ENCODE measurements at places on chromosomes 2 and 18. TPM values are rescaled to one million over a fixed set of nuclear protein-coding genes. Genes with fewer than 3 reads are reported as not detected.

RFX8 gene
- 1.2 TPM for total RNA-seq

MYOM1 gene
- total RNA-seq: 0.22 TPM

VIL1 gene
- total RNA-seq: not detected

FAM237A gene
- total RNA-seq: not detected

CFAP65 gene
- total RNA-seq: not detected

PAX8 gene
- total RNA-seq: 1.6 TPM

DNA sequence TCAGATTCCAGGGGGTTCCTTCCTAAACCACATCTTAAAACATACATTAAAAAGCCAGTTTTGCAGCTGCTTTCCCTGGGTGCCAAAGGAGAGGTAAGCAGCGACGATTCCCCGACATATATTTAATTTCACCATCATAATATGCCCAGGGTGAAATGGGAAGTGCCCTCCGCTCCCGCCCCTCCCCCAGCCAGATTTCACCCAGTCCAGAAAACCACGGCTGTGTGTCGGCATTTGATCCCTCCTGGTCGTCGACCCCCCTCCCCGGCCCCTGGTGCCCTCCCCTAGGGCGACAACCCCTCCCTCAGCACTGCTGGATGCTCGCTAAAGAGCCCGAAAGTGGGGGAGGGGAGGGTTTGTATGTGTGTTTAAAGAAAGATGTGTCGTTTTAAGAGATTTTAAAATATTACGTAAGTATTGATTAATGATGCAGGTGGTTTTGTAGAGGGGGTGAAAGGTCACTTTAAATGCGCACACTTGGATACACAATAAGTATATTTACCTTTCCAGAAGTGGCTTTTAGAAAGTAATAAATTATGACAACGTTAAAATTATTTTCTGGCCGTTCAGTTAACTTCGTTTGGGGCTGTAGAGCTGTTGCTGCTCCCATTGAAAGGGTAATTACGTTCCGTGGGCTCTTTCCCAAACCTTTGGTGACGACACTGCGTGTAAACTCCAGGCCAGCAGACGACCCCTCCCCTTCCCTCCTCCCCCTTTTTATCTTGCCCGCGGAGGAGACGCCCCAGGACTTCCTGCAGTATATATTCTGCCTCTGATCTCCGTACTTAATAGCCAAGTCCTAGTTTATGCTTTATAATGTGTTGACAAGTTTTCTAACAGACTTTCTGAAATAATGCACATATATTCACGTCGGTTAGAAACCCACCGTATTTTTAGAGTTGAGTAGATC, 3.4 kb upstream of the BCL11A start:
- peaks cover 16% of the 10 kb centered on the region for H3K4me1 ChIP-seq
- peaks cover 68% of the 10 kb centered on the region for H3K27me3 ChIP-seq
- no peak overlapping the region for H3K4me3 ChIP-seq
- H3K27ac ChIP-seq: peak overlapping the region; percentile 81
- DNase-seq: no peak

- no peaks in the 10 kb centered on the region for H3K27me3 ChIP-seq
- H3K27ac ChIP-seq: no peak overlapping the region
- no peaks in the 10 kb centered on the region for H3K4me1 ChIP-seq
- no peak overlapping the region for H3K4me3 ChIP-seq
- no peak for DNase-seq
Measured at GRCh38 chr2:141021109-141021508, 1109.7 kb downstream of the LRP1B start.

GRCh38 chr2:229407170-229407569, 136.1 kb upstream of the PID1 start:
- no peaks in the 10 kb centered on the region for H3K27me3 ChIP-seq
- H3K27ac ChIP-seq: no peak overlapping the region
- no peaks in the 10 kb centered on the region for H3K36me3 ChIP-seq
- no peaks in the 10 kb centered on the region for H3K4me1 ChIP-seq
- no peak overlapping the region for H3K4me3 ChIP-seq
- DNase-seq: no peak

- H3K4me3 ChIP-seq: no peak overlapping the region
- H3K27me3 ChIP-seq: no peaks in the 10 kb centered on the region
- H3K36me3 ChIP-seq: no peaks in the 10 kb centered on the region
Measured at GRCh38 chr2:187171318-187171717, 276.7 kb downstream of the CALCRL start.

- no peak overlapping the region for H3K27ac ChIP-seq
- H3K27me3 ChIP-seq: no peaks in the 10 kb centered on the region
- H3K4me1 ChIP-seq: no peaks in the 10 kb centered on the region
- DNase-seq: no peak
- no peak overlapping the region for H3K4me3 ChIP-seq
Measured at GRCh38 chr2:5618271-5618670, 73.9 kb upstream of the SOX11 start.

DNA sequence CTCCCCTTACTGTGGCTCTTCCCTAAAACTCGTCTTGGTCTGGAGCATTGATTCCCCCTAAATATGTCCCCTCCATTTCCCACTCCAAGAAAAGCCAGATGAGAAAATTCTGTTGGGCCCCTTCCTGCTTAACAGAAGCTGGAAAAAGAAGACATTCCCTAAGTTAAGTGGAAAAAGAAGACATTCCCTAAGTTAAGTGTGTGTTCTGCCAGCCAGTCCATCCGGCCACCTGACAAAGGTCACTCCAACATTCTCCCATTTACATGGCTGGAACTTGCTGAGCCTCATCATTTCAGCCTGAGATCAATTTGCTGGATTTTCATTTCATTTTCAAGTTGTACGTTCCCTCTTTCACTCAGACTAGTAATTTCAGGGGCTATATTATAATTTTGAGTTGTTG, 52.0 kb downstream of the LYPD1 start:
- no peaks in the 10 kb centered on the region for H3K27me3 ChIP-seq
- H3K36me3 ChIP-seq: no peaks in the 10 kb centered on the region
- H3K4me1 ChIP-seq: no peaks in the 10 kb centered on the region
- DNase-seq: no peak

- no peak for DNase-seq
- peaks cover 5% of the 10 kb centered on the region for H3K27me3 ChIP-seq
- no peak overlapping the region for H3K4me3 ChIP-seq
Measured at GRCh38 chr18:79769698-79770500, 27.8 kb upstream of the KCNG2 start.

GRCh38 chr2:204177977-204178522, 241.5 kb downstream of the ICOS start:
- H3K27ac ChIP-seq: no peak overlapping the region
- peaks cover 17% of the 10 kb centered on the region for H3K27me3 ChIP-seq
- H3K4me3 ChIP-seq: no peak overlapping the region
- no peaks in the 10 kb centered on the region for H3K4me1 ChIP-seq
- H3K36me3 ChIP-seq: no peaks in the 10 kb centered on the region
- DNase-seq: peak; percentile 51

- H3K27ac ChIP-seq: no peak overlapping the region
- H3K27me3 ChIP-seq: peaks cover 3% of the 10 kb centered on the region
- DNase-seq: no peak
- H3K4me3 ChIP-seq: no peak overlapping the region
Measured at GRCh38 chr18:9025091-9025838, 77.2 kb upstream of the NDUFV2 start.

- H3K4me1 ChIP-seq: no peaks in the 10 kb centered on the region
- peaks cover 6% of the 10 kb centered on the region for H3K27me3 ChIP-seq
- no peak for DNase-seq
- no peaks in the 10 kb centered on the region for H3K36me3 ChIP-seq
Measured at GRCh38 chr18:57976230-57976773, 67.7 kb upstream of the NEDD4L start.

DNA sequence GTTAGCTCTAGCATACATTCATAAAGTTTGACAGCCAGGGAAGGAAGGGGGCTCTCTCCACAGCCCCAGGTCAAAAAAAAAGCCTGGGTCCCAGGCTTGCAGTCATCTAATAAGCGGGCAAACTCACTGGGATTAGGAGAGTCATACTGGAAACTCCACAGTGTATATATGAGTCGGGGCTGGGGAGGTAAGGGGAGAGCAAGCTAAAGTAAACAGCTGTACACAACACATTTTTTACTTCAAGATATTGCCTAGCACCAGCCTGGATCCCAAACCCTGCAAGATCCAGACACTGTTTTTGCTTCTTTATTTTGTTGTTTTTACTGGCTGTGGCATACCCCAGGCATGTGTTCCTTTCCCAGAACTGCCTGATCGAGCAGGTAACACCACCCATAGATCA, 291.3 kb upstream of the TANK start:
- DNase-seq: no peak
- no peak overlapping the region for H3K4me3 ChIP-seq
- no peak overlapping the region for H3K27ac ChIP-seq

- H3K36me3 ChIP-seq: no peaks in the 10 kb centered on the region
- peak overlapping the region; percentile 43 for H3K4me3 ChIP-seq
- no peak for DNase-seq
- peaks cover 11% of the 10 kb centered on the region for H3K27me3 ChIP-seq
- no peak overlapping the region for H3K27ac ChIP-seq
- H3K4me1 ChIP-seq: no peaks in the 10 kb centered on the region
Measured at GRCh38 chr2:74392449-74392743, 12.3 kb upstream of the DCTN1 start.

GRCh38 chr18:12254136-12254819, at the start of gene CIDEA:
Gene CIDEA, plus strand, starts transcription at chr18:12254361. Its CDS starts 23 bp downstream, at chr18:12254384.
- H3K27me3 ChIP-seq: peaks cover 49% of the 10 kb centered on the region
- H3K27ac ChIP-seq: no peak within 1 kb of the TSS
- no peak within 1 kb of the TSS for H3K4me3 ChIP-seq

DNA sequence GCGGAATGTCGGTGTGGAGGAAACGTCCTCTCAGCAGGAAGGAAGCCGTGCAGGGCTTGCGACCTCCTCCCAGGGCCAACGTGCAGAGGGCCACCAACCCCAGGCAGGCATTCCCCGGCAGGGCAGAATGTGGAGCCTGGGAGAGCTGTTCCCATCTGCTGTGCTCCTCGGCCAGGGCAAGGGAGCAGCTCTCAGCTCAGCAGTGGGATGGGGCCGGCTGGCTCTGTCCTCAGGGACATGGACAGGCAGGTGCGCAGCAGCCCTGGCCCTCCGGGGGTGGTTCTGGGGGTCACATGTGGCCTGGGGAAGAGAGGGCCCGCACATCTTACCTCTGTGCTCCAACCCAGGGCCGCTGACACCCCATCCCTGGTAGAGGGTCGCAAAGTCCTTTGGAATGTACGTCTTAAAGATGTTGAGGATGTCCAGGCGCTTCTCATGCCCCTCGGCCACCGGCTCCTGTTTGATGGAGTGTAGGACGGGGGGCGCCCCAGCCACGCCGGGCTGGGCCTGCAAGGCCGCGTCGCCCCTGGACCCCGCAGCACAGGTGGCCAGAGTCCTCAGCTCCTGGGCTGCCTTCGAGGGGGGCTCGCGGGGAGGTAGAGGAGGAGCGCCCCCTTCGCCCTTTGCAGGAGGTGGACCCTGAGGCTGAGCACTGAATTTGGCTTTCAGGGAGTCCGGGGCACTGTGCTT, 116.4 kb downstream of the ZNF516 start:
- peaks cover 2% of the 10 kb centered on the region for H3K36me3 ChIP-seq
- DNase-seq: no peak
- H3K27me3 ChIP-seq: peaks cover 10% of the 10 kb centered on the region
- no peak overlapping the region for H3K27ac ChIP-seq
